Activated CD4-positive, alpha-beta T cell treated with anti-CD3 and anti-CD28 coated beads for 1 hour (primary cell): ENCODE measurements at places on chromosomes 2 and 18.
A peak's percentile ranks its signal among the peaks of the same experiment; 100 is the strongest.

GRCh38 chr2:163713534-163714311 is 22.1 kb downstream of the FIGN start:
- no peak for DNase-seq

DNA sequence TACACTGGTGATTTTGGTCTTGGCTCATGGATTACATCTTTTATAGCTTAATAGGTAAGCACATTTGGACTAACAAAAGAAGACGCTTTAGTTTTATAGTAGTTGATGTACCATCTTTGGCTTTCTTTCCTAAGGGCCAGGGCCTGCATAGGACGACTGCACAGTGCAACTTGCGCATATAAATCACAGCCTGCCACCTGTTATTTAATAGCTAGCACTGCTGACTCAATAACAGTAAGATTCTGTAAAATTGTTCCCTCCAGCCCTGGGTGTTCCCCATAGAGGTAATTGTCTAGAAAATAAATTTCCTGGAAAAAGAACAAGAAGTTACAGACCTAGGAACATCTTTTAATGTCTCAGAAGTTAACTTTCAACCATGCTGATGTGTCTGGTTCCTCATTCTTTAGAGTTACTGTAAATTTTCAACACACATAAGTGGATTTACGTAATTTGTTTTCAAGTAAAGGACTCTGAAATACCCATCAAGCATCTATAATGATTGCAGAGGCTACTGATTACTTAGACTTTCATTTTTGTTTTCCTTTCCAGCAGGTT is 594.2 kb upstream of the NXPH2 start:
- no peak for DNase-seq

GRCh38 chr2:64019083-64019974 is at the start of gene VPS54:
VPS54 (minus strand) TSS chr2:64019428; CDS start chr2:63983999, 35,429 bp downstream.
- peak; percentile 37 for DNase-seq

DNA sequence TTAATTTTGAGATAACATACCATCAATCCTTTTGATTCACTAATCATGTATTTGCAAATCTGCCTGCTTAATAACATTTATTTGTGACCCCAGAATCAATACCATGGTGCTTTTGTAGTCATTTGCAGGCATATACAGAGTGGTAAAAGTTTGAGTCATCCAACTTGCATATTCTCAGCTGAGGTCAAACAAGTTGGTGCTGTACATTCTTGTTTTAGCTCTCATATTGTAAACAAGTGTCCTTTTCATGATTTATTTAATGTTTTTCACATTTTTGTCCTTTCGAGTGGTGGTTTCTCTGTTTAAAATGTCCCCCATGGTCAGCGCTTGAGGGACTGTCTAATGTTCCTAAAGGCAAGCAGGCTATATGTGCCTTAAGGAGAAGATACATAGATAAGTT is 17.5 kb downstream of the RAB27B start:
- no peak for DNase-seq
